ENCODE measurements at places on chromosomes 6 and 20. TPM values are rescaled to one million over a fixed set of nuclear protein-coding genes. Genes with fewer than 3 reads are reported as not detected.

GNRH2 gene
- 0.75 TPM for total RNA-seq

DNA sequence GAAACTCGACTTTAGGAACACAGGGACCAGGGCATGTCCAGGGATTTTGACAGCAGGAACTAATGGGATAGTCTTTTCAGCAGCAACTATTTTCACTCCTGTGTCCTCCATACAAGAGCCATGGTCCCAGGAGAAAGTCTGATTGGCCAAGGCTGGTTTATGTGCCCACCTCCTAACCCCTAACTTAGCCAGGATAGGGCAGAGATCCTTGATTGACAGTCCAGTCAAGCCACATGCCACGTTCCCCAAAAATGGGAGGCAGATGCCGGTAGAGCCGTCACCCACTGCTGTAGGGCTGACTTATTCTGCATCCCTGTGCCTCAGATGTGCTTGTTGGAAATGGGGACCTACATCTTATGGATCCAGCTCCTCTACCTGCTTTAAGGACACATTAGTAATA lies 22.3 kb downstream of the SLC2A10 start:
- DNase-seq, result no peak

- peak; percentile 31 for DNase-seq
Measured at GRCh38 chr6:35583893-35584688, 71.4 kb upstream of the TULP1 start.

EPHA7 gene
- total RNA-seq, result not detected

TLDC2 gene
- not detected for total RNA-seq

- no peak for DNase-seq
Measured at GRCh38 chr20:50188879-50189680, 1.6 kb upstream of the CEBPB start.

SRSF12 gene
- total RNA-seq, result not detected

- DNase-seq, result no peak
Measured at GRCh38 chr6:42973926-42974325, 5.1 kb downstream of the PEX6 start.

TBXT gene
- 0.10 TPM for total RNA-seq

- DNase-seq, result no peak
Measured at GRCh38 chr6:159468994-159469393, 224.0 kb downstream of the SOD2 start.

DNA sequence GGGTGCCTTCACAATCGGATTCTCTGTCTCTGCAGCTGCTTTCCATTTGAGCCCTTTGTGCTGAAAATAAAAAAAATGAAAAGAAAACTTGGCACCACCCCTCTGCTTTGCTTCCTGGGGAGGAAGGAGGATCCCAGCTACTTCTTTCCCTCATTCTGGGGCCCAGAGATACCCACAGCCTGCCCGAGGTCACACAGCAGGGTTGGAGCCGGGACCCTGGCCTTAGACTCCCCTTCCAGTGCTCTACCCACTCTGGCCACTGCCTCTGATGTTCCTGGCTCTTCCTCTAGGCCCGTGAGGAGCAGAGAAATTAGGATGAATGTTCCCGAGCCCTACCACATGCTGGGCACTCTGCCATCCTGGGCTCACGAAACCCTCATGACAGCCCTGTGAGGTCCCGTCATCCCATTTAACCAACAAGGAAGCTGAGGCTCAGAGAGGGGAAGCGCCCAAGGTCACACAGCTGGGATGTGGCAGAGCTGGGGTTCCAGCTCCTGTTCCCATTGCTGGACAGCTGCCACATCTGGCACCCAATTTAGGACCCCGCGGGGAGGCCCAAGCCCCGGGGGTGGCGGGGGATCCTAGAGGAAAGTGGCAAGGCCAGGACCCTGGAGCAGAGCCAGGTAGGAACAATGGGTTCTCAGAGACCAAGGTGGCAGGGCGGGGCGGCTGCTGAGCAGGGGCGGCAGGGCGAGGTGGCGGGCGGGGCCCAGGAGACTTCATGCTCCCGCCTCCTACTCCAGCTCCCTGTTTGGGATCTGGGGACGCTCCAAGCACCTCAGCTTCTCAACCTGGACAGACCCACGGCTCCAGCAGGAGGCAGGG lies 76.6 kb downstream of the CEBPB start:
- no peak for DNase-seq

RAD21L1 gene
- total RNA-seq, result not detected

Data from activated B cell treated with CpG ODN at 0.5 μM for 24 hours (primary cell).